ENCODE measurements at places on chromosomes 4 and X.

DNA sequence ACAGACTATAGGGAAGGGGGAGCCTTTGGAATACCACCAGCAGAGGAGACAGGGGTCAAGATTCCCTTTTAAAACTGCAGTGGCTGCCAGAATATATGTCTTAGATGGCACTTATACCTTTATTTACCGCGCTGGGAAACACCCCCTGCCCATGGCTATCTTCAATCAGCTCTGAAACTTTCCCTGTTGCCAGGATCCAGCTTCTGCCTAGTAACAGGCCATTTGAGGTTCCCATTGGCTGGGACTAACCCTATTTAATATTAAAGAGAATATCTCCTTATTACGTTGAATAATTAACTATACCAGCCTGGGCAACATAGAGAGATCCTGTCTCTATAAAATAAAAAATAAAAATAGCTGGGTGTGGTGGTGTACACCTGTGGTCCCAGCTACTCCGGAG, 23.8 kb downstream of the SOWAHB start:
- no peak for DNase-seq

DNA sequence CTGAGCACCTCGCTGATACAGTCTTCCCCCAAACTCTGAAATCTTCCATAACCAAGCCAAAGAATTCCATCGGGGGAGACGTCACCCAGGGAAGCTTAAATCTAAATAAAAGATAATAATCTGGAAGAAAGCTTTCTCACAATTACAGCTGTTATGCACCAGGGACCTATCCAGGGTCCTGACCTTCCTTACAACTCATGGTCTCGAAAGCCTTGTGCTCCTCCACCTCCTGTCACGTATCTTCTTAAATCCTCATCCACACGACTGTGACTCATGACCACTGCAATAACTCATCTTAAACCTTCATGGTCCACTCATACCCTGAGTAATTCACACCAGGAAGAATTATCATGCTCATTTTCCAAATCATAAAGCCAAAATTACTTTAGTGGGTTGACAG, 166.8 kb upstream of the FRG1 start:
- DNase-seq, result no peak

DNA sequence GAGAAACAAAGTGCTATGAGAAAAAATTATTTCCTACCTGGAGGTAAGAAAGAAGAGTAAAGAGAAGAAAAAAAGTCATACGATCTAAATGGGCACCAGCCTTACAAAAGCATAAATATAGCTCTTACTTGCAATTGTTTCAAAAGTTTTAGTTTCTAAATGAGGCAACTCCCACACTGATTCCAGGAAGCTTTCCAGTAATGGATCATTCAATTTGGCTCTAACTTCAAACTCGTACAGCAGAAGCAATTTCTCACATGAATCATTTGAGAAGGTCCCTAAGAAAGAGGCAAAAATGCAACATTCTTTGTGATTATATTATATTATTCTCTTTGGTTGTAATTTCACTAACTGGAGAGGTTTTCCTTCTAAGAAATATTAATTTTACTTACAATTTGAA, 109.9 kb downstream of the DLG3 start:
- DNase-seq, result no peak

DNA sequence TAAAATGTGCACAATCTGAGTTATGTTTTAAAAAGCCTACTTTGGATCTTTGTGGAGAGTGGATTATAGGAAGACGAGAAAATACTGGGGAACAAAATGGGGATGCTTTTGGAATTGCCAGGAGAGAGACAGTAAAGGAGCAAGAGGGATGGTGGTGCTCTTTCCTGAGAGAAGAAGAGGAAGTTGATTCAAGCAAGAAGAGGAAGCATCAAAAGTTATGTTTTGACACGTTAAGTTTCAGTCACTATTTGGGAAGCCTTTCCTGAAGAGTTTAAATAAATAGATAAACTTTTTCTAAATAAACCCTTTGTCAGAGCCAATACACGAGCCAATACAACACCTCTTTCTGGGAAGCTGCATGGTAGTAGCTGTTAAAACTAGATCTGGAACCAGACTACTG, 394.1 kb downstream of the GALNTL6 start:
- DNase-seq, result no peak

DNA sequence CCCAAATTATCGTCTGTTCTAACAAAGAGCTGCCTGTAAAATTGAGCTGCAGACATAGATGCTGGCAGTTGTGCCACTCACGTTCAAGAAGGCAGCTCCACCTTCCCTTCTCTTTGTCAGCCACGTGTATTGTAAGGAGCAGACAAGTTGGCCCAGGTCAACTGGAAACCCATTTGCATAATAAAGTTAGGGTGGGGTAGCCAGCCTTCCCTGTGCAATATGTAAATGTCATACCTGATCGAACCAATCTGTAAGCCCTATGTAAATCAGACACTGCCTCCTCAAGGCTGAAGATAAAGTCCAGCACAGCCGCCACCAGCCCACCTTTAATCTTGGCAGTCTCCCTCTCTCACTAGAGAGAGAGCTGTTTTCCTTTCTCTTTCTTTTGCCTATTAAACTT, 117.2 kb downstream of the TMEM144 start:
- no peak for DNase-seq

DNA sequence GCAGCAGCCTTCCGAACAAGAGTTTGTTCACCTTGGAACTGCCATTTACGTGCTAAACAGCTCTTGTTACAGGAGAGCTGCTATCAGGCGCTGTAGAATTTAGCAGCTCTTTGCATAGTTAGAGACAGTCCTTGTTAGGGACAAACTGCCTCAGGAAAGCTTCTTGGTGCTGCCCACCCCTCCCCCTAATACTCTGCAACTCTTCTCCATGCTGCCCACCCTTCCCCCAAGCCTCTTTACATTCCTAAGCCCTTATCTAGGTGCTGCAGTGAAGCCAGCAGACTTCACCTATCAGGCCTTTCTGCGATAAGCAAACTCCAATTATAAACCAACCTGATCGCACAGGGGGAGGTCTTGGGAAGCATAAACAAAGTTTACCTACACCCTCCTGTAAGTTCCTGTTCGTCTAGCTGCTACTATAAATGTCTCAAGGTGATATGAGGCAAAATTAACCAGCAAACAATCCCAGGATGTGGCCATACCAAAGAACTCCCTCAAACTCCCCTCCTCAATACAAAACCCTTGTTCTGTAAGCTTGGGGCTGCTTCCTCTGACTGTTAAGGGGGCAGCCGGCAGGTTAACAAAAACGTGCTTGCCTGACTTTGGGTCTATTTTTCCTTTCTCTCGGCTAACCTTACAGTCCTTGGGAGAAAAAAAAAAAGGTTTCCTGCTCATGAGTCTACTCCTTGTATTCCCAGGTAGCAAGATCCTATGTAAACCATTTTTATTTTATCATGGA, 74.0 kb upstream of the GC start:
- DNase-seq, result no peak

GRCh38 chrX:151402719-151403390, 5.8 kb downstream of the VMA21 start:
- no peak for DNase-seq

- DNase-seq, result peak; percentile 7
Measured at GRCh38 chrX:119488749-119489148, 20.5 kb downstream of the SLC25A5 start.

All from hippocampal formation (tissue), 2 donors.